Uterus (tissue), 4 donors: ENCODE measurements at places on chromosomes 5 and 9. TPM values are rescaled to one million over a fixed set of nuclear protein-coding genes. Genes with fewer than 3 reads are reported as not detected.

GPR150 gene
- total RNA-seq, result not detected

MSX2 gene
- total RNA-seq, result not detected

TLX3 gene
- total RNA-seq, result not detected

GABRP gene
- 7.7 TPM for total RNA-seq

ANKRD18B gene
- total RNA-seq, result not detected

ZSWIM6 gene
- total RNA-seq, result 4.1 TPM

ORM2 gene
- not detected for total RNA-seq

IFNA13 gene
- not detected for total RNA-seq

AKNA gene
- 40.2 TPM for total RNA-seq

IL3 gene
- total RNA-seq, result not detected

KIF12 gene
- total RNA-seq, result 3.8 TPM

SMU1 gene
- 12.0 TPM for total RNA-seq
